ENCODE measurements at places on chromosomes 7 and 10. TPM values are rescaled to one million over a fixed set of nuclear protein-coding genes. Genes with fewer than 3 reads are reported as not detected.

Gene DNAH11
- total RNA-seq: 0.39 TPM

Gene PAPSS2
- total RNA-seq: 14.6 TPM

Gene TSPAN33
- 22.2 TPM for total RNA-seq

Gene PRF1
- total RNA-seq: 6.4 TPM

Gene SLC26A5
- 0.15 TPM for total RNA-seq

Gene LIPJ
- total RNA-seq: not detected

Gene CTAGE4
- total RNA-seq: 6.0 TPM

Gene GFRA1
- 0.30 TPM for total RNA-seq

Gene CLCN1
- total RNA-seq: 0.47 TPM

Gene SEMA4G
- 29.4 TPM for total RNA-seq

Gene ITPRIP
- 12.0 TPM for total RNA-seq

Gene AKR1D1
- total RNA-seq: 0.10 TPM

Gene FAM25A
- total RNA-seq: 2.7 TPM

Gene JMJD1C
- 66.3 TPM for total RNA-seq

Gene DLX6
- total RNA-seq: not detected

Gene TRIM74
- 1.0 TPM for total RNA-seq

Gene OR2A25
- not detected for total RNA-seq

Gene FAM25C
- total RNA-seq: not detected

Gene TRRAP
- total RNA-seq: 44.5 TPM

Gene PRDX3
- 281 TPM for total RNA-seq

Gene EPHA1
- total RNA-seq: 29.9 TPM

Gene PAPOLB
- total RNA-seq: 0.20 TPM

Gene CLRN3
- total RNA-seq: 0.39 TPM

Gene SLIT1
- 0.42 TPM for total RNA-seq

Gene LEP
- not detected for total RNA-seq

Gene FEZF1
- total RNA-seq: 0.37 TPM

Gene RELN
- 0.20 TPM for total RNA-seq

Gene UBE2H
- total RNA-seq: 117 TPM

Gene TAS2R5
- total RNA-seq: 1.7 TPM

Gene STEAP1B
- total RNA-seq: 0.27 TPM

Gene PDE1C
- total RNA-seq: 0.17 TPM

Gene CLDN12
- 30.6 TPM for total RNA-seq

Gene C7orf57
- 0.15 TPM for total RNA-seq

Gene CUZD1
- total RNA-seq: 1.7 TPM

Gene MEST
- 49.5 TPM for total RNA-seq

Gene PRTFDC1
- not detected for total RNA-seq

Gene SRGN
- total RNA-seq: 1.8 TPM

Gene IQUB
- total RNA-seq: 0.79 TPM

Gene GPR141
- not detected for total RNA-seq

Gene FAM24B
- total RNA-seq: 6.8 TPM

Gene PRKAR2B
- 15.1 TPM for total RNA-seq

Gene ASB4
- 0.12 TPM for total RNA-seq

Gene CDC14C
- not detected for total RNA-seq

Gene AZGP1
- total RNA-seq: 1.1 TPM

Gene HOXA5
- 6.7 TPM for total RNA-seq

Gene GCC1
- total RNA-seq: 17.9 TPM

Measured in HCT116 (cell line).